ENCODE measurements at places on chromosomes 13 and 19. TPM values are rescaled to one million over a fixed set of nuclear protein-coding genes. Genes with fewer than 3 reads are reported as not detected.

Gene OVOL3
- not detected for total RNA-seq

Gene JSRP1
- not detected for total RNA-seq

Gene EBI3
- total RNA-seq: 2.0 TPM

Gene HAUS8
- 3.3 TPM for total RNA-seq

Gene KLK15
- not detected for total RNA-seq

Gene CBARP
- 2.2 TPM for total RNA-seq

Gene GARRE1
- total RNA-seq: 22.0 TPM

Gene ZNF229
- 7.2 TPM for total RNA-seq

Gene MBD3L2
- total RNA-seq: not detected

Gene SPACA4
- total RNA-seq: not detected

Gene CRX
- total RNA-seq: not detected

Gene SELENOV
- not detected for total RNA-seq

Gene FAM124A
- 5.5 TPM for total RNA-seq

- DNase-seq: no peak
Measured at GRCh38 chr13:31749929-31750328, 10.6 kb downstream of the RXFP2 start.

GRCh38 chr19:5718579-5719273 lies 1.2 kb downstream of the LONP1 start:
- DNase-seq: no peak

DNA sequence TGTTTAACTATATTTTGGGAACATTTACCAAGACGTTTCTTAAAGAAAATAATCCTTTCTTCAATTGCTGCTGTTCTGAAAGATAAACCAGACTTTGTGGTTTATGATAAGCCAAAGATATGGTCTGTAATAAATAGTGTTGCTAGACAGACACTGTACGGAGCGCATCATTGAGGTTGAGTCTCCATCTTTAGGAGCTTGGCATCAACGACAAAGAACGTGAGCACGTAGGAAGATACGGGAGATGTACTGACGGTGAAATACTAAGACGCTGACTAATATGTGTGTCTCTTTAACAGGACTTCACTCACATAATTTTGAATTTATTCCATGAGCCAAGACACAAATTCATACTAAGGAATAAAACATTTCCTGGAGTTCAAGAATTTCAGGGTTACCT lies 16.2 kb downstream of the TEX29 start:
- no peak for DNase-seq

DNA sequence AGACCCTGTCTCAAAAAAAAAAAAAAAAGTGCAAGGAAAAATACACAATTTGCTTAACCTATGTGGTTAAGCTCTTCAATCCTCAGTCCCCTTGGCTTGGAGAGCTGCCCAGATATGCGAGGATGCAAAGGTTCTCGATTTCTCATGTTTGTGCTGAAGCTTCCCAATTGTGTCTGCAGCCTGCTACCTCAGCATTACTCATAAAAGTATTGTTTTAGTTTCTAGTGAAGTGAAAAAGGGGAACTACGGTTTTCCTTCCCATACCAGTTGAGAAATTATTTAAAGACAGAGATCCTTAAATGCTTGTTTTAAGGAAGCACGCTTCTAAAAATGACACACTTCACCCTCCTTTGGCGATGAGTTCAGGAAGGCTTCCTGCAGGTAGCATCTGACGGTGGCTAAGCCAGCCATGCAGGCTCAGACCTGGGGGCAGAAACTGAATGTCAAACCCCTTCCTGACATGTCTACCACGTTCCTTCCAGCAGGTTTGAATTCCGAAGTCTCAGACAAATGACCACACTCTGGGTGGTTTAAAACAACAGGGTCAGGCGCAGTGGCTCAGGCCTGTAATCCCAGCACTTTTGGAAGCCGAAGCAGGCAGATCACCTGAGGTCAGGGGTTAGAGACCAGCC lies 47.9 kb downstream of the RUBCNL start:
- peak; percentile 42 for DNase-seq

- DNase-seq: peak; percentile 2
Measured at GRCh38 chr19:55066107-55066709, 3.3 kb upstream of the RDH13 start.

DNA sequence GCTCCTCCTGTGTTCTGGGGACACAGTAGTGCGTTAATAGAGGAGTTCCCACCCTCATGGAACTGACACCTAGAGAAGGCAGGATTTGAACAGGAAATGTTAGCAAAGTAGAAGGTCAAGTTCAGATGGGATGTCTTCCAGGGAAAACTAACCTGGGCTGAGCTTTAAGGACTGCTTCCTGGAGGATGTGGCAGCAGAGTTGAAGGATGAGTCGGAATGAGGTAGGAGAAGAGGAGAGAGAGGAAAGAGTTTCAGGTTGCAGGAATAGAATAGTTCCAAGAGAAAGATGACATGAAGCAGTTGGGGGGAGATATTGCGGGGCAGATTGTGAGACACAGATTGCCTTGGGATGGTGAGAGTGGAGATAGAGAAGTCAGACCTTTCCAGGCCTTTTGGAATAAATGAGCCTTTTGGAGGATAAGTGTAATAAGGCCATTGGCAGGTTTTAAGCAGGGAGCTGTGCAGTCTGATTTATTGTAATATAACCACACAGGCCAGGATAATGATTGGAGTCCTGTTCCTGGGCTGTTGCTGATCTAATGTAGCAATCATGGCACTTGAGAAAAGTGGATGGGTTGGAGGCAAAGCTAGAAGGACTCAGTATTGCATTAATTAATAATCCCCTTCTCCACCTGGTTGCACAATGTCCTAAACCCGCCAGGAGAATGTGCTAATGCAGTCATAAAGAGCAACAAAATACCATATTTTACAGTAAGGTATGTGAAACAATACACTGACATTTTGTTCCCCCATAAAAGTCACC lies 205.4 kb downstream of the SHISA2 start:
- no peak for DNase-seq

- no peak for DNase-seq
Measured at GRCh38 chr13:40464337-40465014, 202.0 kb downstream of the FOXO1 start.

DNA sequence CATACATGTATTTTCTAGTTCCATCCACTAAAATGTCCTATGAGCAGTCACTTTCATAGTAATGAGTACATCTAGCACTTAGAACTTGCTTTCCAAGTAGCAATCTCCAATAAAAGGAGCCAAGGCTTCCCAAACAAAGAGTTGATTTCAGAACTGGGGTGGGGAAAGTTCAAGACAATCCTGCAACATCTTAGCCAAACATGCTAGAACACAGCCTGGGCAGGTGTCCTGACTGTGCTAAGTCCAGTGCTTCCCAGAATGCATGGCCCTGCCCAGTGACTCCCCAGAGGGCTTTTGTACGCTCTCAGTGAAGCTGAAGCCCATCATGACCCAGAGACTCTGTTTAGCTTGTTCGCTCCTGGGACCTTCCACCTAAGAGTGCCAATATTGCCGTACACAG lies 106.7 kb upstream of the UBAC2 start:
- DNase-seq: no peak

GRCh38 chr13:20049558-20050473 lies 91.3 kb downstream of the ZMYM2 start:
- DNase-seq: no peak

DNA sequence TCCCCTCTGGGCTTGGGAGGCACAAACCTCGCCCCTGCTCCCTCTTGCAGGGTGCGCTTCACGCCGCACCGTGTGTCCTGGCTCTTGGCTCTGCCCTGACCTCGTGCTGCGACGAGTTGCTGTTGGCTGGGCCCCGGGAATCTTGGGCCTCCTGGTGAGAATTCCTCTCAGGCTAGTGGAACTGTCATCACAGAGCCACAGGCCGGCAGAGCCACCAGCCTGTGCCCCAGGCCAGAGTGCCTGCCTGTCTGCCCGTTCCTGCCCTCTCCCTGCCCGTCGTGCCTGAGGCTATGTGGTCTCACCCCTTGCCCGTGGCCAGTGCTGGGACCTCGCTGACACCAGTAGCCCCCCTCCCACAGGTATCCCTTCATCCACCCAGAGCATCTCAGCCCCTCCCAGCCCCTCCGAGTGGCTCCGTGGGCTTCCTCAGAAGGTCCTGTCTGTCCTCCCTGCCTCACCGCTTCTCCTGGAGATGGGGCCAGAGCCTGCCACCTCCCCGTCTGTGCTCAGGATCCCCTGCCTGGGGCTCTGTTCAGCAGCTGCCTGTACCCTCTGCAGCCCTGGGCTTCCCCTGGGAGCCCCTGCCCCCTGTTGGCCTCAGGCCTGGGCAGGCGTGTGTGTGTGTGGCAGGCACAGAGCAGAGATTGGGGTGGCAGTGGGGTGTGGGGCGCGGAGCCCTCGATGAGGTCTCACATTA lies 13.3 kb downstream of the NDUFB7 start:
- no peak for DNase-seq

DNA sequence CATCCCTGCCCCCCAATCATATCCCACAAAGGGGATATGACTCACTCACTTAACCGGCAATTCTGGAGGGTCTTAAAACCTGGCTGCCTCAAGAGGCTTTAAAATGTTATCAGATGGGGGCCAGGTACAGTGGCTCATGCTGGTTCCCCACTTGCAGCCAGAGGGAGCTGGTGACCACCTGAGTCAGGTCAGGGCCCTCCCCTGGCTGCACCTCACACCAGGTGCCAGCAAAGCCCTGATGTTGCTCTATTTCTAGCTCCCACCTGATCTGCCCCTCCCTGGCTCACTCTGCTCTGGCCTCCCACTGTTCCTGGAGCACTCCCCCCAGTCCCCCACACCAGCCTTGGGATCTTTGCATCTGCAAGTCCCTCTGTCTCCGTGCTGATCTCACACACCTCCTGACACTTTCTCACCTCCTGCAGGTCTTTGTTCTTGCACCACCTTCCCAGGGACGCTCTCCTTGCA lies 14.2 kb downstream of the HPN start:
- DNase-seq: no peak

- peak; percentile 52 for DNase-seq
Measured at GRCh38 chr19:47545061-47545948, 27.6 kb downstream of the ZNF541 start.

- DNase-seq: no peak
Measured at GRCh38 chr13:110008816-110009215, 222.4 kb upstream of the IRS2 start.

DNA sequence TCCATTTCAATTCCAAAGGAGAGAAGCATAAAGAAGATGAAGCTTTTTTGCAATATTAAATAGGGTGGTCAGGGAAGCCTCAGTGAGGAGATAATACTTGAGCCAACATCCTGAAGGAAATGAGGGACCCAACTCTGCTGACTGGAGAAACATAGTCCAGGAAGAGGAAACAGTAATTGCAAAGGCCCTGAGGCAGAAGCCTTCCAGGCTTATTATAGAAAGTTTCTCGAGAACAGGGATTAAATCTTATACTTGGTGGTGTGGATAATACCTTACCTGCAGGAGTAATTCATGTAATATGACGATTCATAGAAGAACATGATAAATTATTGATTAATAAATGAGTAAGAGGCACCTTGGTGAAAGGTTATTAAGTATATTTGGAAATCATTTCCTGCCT lies 1.0 kb upstream of the RFC3 start:
- DNase-seq: no peak

DNA sequence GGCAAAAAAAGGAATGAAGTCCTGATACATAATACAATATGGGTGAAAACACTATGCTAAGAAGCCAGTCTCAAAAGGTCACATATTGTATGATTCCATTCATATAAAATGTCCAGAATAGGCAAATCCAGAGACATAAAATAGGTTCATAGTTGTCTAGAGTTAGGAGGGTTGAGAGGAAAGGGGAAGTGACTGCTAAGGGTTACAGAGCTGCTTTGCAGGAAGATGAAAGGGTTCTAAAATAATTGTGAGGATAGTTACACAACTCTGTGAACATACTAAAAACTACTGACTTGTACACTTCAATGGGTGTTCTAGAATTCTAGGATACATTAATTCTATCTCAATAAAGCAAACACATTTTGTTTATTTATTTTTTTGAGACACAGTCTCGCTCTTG lies 25.7 kb downstream of the CAB39L start:
- DNase-seq: no peak

DNA sequence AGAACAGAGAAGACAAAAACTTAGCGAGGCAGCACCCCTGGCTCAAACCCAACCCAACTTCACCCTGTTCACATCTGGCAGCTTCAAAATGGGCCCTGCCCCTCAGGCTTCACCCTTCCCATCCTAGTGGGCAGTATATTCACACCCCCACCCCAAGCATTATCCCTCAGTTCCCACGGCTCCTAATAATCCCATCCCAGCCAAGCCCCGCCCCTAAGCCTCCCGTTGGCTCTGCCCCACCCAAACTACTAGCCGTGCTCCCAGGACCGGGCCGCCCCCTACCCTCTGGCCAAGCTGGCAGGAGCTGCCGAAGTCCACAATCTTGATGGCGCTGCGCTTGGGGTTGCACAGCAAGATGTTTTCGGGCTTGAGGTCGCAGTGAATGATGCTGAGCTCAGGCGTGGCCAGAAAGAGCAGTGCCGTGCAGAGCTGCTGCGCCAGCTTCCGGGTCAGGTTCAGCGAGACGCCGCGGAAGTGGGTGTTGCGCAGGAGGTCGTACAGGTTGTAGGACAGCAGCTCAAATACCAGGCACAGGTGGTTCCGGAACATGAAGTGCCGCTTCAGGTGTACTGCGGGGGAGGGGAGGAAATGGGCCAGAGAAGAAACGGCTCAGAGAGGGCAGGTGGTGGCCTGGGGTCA lies 5.8 kb downstream of the DYRK1B start:
- no peak for DNase-seq

DNA sequence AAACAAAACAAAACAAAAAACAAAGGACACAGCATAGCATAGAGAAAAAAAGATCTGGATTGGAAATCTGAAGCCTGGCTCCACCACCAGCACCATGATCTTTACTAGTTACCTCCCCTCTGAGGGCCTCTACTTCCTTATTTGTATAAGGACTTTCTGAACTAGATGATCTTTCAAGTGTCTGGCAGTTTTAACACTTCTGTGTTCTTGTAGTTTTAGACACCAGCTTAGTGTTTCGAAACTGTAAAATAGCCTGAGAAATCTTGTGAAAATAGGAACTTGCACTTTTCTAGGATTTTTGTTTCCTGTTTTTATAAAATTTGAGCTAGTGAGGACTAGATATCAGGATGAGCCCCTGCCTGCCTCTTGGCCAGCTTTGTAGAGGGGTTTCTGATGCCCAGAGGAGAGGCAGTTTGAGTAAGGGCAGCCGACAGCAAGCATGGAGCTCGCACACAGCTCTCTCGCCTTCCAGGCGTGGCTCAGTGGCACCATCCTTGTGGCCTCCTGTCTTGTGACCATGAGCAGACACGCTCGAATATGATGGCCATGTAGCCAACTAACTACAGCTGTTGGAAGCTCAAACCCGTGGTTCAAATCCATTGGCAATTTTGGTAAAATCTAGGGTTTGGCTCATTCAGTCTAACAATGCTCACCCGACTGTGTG lies 319.0 kb downstream of the KCNRG start:
- DNase-seq: no peak

DNA sequence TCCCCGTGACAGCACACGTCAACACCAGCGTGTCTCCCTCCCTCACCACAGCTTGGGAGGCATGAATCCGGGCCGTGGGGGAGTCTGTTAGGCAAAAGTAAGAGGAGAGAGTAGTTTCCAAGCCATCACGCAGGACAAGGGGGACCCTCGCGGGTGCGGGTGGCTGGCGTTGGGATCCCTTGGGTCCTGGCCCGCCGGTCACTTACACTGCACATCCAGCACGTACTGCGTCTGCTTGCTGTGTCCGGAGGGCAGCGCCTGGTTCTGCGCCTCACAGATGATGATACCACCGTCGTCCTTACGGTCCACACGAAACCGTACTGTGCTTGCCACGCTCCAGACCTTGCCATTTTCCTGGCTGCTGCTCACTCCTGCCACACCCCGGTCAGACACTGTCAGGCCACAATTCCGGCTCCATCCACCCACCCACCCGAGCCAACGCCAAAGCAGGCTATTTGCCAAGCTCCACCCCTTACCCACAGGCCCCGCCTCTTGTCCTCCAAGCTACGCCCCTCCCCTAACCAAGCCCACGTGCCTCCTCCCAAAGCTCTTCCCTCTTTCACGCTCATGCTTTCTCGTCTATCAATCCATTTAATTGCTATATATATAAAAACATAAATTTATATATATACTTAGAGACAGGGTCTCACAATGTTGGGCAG lies 6.6 kb upstream of the ZNF428 start:
- no peak for DNase-seq

All from right cardiac atrium (tissue), 5 donors.